ENCODE measurements at places on chromosomes 6 and 20.

DNA sequence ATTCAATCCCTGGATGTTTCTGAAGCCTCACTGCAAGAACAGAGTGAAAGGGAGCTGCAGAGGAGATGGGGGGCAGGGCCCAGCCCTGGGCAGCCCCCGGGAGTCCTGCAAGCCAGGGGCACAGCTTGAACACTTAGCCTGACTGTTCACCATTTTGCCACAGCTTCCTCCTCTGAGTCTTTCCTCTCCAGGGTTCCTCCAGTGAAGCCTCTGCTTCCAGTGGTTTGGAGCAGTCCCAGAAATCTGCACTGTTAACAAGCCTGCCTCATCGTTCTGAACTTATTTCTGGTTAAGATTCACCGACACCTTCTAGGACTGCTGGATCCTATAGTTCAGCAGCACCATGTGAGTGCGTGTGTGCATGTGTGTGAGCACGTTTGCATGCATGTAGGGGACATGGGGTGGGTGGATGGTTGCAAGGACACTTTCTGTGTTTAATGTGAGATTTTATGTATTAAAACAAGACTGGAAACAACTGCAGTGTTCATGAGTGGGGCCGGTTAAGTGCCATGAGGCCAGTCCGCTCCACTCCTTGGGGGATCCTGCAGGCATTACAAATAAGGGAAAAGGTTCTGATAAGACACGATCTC is 24.6 kb downstream of the CEBPB start:
- DNase-seq: no peak

DNA sequence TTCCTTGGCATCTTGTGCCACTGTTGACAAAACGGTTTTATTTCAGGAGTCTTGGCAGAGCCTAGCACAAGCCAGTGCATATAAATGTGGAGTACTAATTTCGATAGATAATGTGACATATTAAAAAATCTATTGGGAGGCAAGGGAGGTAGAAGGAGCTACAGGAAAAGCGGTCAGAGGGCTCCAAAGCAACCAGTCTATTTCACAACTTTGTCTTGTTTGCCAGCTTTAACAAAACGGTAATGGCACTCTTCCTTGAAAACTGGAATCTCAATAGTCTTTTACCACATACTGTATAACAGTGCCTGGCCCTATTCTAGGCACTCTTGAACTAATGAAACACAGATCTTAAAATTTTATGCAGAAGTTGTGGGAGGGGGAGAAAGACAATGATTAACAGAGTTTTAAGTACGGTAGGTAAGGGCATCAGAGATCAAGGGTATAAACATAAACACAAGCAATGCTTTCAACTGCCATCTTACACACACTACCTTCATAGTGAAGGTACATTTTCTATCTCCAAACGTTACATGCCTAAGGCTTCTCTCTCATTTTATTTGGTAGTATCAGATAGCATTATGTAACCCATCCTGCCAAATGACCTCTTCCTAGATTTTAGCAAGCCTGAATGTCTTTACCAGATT is 33.5 kb upstream of the SYNCRIP start:
- no peak for DNase-seq

- DNase-seq: no peak
These were observed 17.2 kb downstream of the SCUBE3 start for GRCh38 chr6:35230950-35231349.

DNA sequence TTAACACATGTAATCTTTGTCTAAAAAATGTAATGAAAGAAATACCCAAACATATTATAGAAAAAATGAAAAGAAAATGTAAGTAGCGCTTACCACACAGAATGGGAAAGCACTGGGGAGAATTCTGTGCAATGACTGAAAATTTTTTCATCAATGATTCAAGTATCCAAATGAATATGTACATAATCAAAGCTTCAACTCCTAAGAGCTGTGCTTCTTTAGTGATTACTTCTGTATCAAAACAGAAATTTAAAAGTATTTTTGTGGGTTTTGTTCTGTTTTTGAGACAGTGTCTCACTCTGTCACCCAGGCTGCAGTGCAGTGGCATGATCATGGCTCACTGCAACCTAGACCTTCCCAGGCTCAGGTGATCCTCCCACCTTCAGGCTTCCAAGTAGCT is 13.7 kb downstream of the LMBRD1 start:
- DNase-seq: no peak

- no peak for DNase-seq
These were observed 75.8 kb downstream of the PREP start for GRCh38 chr6:105326833-105327770.

GRCh38 chr6:88494401-88495140 is 328.4 kb upstream of the CNR1 start:
- DNase-seq: no peak

DNA sequence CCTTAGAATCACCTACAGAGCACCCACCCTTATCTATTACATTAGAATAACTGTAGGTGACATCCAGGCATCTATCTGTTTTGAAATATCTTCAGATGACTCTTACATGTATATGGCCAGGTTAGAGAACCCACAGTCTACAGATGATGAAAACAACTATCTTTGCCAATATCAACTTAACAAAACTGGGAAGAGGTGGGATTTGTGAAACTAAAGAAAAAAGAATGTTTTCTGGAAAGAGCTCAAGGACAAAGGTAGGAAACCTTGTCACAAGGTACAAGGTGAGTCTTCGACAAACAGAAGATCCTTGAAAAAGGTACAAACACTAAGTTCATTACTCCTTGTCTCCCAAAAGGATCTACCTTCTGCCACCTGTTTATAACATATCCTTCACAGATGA is 47.0 kb upstream of the DST start:
- no peak for DNase-seq

DNA sequence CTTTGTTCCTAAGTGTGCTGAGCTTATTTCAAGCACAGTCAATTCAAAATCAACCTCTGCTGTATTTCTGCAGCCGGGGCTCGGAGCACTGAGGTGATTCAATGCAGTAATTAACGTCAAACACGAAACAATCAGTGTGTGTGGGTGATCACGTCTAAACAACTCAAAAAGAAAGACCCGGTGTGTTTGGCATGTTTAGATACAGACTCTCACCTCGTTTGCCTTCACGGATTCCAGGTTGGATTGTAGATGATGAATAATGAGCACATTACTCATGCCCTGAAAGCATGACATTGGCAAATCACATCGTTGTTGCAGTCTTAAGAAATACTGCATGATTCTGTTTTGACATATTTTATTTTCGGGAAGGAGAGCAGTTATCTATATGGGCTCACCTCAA is 231.0 kb downstream of the QKI start:
- DNase-seq: no peak

DNA sequence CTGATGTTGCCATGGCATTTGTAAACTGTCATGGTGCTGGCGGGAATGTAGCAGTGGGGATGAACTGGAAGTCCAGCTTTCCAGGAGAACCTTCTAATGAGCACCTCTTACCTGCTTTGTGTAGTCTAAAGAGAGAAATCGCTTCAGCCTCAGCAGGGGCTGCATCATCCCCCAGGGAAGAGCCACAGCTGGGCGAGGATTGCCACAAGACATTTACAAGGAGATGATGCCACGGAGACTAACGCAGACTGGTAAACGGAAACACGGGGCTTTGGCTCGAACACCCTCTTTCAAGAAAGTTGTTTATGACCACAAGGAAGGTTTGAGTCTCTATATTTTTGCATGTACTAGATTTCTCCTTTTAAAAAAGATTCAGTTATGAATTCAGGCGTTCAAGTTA is 72.9 kb downstream of the CDH26 start:
- DNase-seq: no peak

DNA sequence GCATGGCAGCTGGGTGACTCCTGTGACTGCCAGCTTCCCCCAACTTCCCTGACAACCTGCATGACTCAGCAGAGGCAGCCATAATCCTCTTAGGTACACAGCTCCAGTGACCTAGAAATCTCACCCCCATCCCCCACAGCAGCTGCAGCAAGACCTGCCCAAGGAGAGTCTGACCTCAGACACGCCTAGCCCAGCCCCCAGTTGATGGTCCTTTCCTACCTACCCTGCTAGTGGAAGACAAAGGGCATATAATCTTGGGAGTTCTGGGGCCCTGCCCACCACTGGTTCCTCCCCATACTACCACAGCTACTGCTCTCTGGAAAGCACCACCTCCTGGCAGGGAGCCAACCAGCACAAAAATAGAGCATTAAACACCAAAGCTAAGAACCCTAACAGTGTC is 90.2 kb downstream of the F13A1 start:
- DNase-seq: no peak

GRCh38 chr6:3384241-3385143 is 72.4 kb downstream of the SLC22A23 start:
- no peak for DNase-seq

GRCh38 chr6:26311385-26312095 is 53.5 kb upstream of the BTN3A2 start:
- peak; percentile 71 for DNase-seq

- DNase-seq: no peak
These were observed 291.9 kb downstream of the PLCB1 start for GRCh38 chr20:8424010-8424409.

DNA sequence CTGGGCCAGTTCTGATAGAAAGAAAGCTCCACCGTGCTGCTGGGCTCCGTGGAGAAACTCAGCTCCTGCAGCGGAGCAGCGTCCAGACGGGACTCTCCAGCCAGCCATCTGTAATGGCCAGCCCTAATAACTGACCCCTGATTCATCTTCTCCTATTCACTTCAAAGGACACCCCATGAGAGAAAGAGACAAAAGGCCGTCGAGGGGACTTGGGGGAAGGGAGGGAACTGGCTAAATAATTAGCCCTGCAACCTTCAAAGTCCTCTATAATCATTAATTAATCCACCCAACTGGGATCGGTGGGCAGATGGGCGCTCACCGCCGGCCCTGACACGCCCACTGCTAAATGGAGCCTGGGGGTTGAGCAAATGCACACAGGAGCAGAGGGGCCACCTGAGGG is 512.4 kb downstream of the CD83 start:
- DNase-seq: no peak

GRCh38 chr6:139490482-139490881 is 116.0 kb upstream of the CITED2 start:
- DNase-seq: peak; percentile 37

DNA sequence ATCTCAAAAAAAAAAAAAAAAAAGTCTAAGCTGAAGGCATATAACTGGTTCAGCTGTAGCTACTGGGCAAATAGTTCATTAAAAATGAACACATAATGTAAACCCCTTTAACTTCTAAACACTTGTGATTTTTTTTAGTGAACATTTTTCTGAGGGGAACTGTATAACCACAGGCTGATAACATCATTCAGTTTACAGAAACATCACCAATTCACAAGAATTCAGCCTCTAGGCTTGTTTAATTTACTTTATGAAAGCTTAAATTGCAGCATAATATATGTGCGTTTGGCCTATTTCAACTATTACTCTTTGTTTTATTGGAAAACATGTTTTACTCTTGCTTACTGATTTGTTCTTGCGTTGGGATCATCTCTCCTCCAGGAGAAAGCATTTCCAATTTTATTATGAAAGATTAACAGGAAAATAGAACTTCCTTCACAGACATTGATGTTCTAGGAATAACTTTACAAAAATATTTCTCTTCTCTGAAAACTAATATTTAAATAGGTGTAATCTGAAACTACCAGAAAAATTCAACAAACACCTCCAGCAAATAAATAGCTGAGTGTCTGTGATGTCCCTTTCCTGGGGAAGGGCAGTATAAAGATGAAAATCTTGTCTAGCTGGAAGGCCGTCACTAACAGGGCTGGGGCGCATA is 284.5 kb downstream of the UST start:
- DNase-seq: no peak

- no peak for DNase-seq
These were observed 84.5 kb upstream of the PRND start for GRCh38 chr20:4637081-4637797.

DNA sequence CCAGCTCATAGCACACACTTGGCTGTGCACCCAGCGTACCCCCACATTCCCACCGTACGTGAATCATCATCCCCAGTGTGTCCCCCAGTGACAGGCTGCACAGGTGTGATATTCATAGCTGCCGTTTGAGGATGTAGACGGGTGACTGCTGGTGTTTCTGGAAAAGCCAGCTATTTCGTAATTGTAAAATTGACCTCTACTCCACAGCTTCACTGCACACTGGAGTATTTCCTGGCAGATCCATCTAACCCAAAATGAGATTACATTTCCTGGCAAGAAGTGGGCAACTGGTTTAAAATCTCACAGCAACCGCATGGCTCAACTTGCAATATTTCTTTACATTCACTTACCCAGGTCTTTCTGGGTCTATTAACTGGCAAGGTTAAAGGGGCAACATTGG is 30.3 kb downstream of the CD83 start:
- no peak for DNase-seq

- no peak for DNase-seq
These were observed 25.0 kb downstream of the LRRN4 start for GRCh38 chr20:6028818-6029217.

DNA sequence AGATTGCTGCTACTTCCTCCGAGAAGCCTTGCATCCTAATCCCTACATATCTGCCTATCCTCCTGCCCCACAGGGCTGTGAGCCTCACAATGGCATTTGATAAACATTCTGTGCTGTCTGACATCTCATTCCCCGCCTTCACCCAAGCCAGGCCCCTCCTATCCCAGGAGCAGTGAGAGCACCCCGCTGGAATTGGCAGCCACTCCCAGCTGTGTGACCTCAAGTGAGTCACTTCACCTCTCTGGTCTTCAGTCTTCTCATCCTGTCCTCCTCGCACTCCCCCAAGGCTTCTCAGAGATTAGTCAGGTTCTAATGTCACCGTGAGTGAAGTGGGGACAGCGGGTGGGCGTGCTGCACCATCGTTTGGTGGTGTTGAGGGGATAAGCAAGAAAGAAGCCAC is 81.7 kb downstream of the CDH22 start:
- no peak for DNase-seq

DNA sequence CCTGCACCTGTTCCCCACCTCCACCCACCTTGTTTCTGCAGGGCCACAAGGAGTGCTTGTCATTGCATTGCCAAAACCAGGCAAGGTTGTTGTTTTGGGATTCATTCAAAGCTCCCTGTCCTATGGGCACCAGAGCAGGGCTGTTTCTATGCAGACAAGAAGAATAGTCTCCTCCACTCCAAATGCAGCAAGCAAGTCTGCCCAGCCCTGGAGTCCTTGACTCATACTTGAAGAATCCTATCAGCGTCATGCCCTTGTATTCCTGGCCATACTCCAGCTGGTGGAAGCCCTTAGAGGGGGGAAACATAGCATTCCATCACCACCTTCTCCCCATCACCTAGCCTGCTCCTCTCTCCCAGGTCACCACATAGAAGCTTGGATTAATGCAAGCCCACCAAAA is 145.3 kb upstream of the ECI2 start:
- no peak for DNase-seq

- DNase-seq: no peak
These were observed 67.0 kb upstream of the FRMD1 start for GRCh38 chr6:168145747-168146596.

- no peak for DNase-seq
These were observed 114.1 kb downstream of the IYD start for GRCh38 chr6:150482883-150483409.

Measured in CD4-positive, alpha-beta memory T cell (primary cell).